ENCODE measurements at places on chromosomes 7 and 10.

- no peak for DNase-seq
These were observed 6.5 kb downstream of the BLVRA start for GRCh38 chr7:43764807-43765491.

DNA sequence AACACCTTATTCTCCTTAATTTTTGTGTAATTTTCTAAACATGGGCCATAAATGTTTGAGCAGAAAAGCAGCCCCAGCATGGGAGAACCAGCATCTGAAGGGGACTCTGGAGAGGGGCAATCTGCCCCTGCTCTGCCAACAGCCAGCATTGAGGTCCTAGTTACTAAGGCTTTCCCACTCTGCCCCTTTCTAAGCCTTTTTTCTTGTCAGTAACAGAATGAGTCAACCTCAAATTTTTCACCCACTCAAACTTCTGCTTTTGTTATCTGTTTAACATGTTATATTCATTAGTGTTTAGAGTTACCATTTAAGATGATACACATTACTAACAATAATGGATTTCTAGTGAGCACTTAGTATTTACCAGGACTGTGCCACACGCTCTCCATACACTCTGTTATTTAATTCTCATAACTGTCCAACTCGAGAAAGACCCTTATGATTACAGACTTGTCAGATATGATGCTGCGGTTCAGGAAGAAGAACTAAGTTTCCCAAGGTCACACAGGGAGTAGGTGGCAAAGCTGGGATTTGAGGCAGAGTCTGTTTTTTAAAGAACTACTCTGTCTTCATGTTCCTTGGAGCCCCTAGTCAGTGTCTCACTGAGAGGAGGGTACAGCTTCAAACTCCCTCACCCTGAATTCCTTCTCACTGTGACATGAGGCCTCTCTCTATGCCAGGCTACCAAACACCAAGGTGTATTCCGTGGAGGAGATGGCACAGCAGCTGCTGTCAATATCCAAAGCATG lies 19.9 kb upstream of the GPAM start:
- no peak for DNase-seq

GRCh38 chr7:139629392-139630082 lies 106.1 kb downstream of the CLEC2L start:
- no peak for DNase-seq

GRCh38 chr7:16758631-16759611 lies 5.4 kb downstream of the TSPAN13 start:
- DNase-seq, result no peak

GRCh38 chr7:44224974-44225565 lies 24.3 kb downstream of the YKT6 start:
- no peak for DNase-seq

- no peak for DNase-seq
These were observed 854 bp downstream of the MTG1 start for GRCh38 chr10:133394801-133395221.

DNA sequence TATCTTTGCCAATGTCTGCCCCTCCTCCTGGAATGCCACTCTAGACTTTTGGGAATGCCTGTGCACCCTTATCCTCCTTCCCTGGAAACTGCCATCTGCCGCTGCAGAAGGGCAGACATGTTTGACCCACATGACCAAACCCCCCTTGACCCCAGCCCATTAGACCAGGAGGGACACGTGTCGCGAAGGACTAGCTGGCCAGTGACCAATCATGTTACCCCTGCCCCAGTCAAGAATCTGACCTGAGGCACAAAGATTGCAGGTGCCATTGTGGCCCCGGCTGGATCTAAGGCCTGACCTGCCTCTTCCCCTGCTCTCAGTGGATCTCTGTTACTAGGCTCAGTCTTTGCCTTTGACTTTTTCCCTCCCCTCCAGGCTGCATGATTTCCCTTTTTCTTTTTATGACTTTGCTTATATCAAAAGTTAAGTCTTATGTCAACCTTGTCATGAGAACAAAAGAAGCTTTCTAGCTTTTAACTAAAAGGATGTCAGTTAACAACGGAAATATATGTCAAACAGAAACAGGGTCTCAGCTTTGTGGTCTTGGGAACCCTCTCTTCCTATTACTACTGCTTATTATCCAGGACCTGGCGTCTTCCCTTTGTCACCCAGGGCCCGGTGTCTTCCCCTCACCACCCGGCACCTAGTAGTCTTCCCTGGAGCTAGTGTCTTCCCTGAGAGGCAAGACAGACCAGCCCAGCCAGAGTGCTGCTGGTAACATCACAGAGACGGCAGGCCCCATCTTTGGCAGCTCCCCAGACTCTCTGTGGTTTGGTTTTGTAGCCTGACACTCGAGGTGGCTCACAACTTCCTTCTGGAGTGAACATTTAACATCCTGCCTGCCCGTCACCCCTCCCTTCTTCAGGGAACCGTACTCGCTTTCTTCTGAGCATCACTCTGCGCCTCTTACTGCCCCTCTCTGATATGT lies 24.4 kb upstream of the PPIF start:
- DNase-seq, result no peak

DNA sequence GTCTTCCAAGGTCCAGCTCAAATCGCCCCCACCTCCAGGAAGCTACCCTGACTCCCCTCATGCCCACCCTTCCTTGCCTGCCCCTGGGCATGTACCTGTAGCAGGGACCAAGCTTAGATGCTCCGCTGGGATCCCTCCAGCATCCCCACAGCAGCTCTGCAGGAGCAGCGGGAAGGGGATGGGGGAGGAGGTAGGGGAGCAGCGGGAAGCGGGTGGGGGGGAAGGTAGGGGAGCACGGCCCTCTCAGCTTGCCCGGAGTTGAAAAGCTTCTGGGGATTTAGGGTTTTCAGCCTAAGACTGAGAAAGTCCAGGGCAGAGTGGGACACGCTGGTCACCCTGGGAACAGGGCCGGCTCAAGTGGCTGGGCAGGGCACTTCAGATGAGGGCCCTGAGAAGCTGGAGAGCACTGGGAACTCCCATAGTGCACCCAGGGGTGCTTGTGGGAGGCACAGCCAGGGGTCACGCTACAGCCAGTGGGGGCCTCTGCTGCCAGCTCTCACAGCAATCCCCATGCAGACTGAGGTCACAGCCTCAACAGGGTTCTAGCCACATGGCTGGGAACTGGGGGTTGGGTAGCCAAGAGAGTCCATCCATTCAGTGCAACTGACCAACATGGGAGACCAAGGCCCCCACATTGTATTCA lies 13.4 kb downstream of the WDR86 start:
- DNase-seq, result no peak

GRCh38 chr10:1084011-1084950 lies 28.1 kb downstream of the WDR37 start:
- DNase-seq, result no peak

- DNase-seq, result no peak
These were observed 305.8 kb upstream of the IGFBP3 start for GRCh38 chr7:46226860-46227259.

GRCh38 chr7:143493751-143494150 lies 16.1 kb downstream of the TAS2R41 start:
- DNase-seq, result no peak

- no peak for DNase-seq
These were observed 80.1 kb downstream of the TEX36 start for GRCh38 chr10:125602825-125603224.

GRCh38 chr7:106367018-106367420 lies 82.2 kb upstream of the NAMPT start:
- DNase-seq, result no peak

- DNase-seq, result no peak
These were observed 20.0 kb upstream of the MKLN1 start for GRCh38 chr7:131307627-131308026.

DNA sequence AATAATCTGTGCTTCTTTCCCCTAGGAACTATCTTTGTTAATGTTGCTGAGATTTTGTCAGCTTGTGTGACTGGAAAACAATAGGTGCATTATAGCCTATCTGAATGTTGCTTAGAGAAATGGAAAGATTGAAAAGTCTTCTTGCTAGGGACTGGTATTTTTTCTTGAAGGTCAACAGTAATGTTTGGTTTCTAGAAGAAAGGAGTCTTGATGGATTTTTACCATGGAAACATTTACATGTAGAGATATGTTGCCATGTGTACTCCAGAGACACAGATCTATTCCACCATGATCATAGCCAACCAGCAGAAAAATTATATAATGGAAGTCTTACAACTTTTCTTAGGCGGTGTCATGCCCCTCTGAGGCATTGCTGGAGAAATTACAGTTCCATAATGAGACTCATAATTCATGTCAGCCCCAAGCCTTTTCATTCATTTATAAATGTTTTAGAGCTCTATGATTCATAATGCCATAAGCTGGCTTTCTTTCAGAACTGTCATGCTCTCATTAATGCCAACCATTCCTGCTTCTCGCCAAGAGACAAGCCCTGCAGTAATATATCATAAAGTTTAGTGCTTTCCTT lies 175.1 kb upstream of the PTPRZ1 start:
- no peak for DNase-seq

GRCh38 chr10:122344741-122345258 lies 29.7 kb upstream of the PLEKHA1 start:
- no peak for DNase-seq

- no peak for DNase-seq
These were observed 40.2 kb downstream of the PDSS1 start for GRCh38 chr10:26737730-26738129.

DNA sequence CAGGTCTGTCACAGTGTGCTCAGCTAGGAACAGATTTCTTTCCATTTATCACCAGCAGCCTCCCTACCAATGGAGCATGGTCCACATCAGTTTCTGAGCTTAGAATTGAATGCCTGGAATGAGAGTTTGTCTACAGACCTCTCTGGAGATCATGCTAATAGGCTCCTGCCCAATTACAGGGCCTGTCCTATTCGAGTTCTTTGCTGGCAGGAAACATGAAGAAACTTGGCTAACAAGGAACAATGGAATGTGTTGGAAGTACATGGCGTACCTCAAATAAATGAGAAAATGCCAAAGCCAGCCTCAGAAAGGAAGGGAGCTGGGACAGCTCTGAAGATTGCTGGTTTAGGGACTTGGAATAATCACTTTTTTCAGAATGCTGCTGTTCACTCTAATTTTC lies 186.0 kb upstream of the AKR1E2 start:
- no peak for DNase-seq

DNA sequence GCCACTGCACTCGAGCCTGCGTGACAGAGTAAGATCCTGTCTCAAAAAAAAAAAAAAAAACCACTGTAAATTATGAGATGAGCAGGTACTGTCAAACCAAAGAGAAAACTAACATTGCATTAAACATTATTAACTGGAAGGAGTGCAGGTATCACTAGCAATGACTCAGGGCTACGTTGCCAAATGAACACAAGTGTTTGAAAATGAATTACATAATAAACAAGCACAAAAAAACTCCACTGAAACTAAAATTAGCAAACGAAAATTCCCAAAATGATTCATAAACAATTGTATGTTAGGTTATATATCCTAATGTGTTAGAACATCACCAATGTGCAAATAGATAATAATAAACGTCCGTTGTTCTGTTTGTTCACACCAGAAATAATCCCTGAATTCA lies 42.8 kb downstream of the NSUN6 start:
- DNase-seq, result no peak

DNA sequence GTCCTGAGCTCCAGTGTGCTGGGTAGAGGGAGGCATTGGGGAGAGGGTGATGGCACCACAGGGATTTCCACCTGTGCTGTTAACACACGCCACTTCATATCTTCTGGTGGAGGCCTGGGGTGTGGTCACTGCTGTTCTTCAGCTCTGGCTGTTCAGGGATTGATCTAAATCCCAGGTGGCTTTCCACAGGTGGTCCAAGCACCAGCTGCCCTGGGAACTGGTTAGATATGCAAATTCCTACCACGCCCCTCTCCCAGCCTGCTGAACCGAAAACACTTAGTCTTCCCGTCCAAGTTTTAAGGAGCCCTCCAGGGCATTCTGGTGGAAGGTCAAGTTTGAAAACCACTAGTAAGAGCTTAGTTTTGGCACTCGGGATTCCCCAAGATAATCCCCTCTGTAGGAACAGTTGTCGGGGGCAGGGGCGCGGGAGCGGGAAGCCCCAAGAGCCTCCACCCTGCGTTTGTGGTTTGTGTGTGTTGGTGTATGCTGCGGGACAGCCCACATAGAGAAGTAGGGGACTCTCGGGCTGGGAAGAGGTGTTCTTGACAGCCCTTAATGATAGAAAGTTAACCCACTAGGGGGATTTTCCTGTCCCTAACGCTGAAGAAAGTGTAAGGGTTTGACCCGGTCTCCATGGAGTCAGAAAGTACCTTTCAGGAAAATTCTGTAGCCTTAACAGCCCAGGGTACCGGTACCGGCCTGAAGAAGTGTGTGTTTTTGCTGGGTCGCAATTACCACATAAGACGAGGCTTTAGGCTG lies 5.1 kb downstream of the DEPP1 start:
- peak; percentile 50 for DNase-seq

GRCh38 chr7:143050931-143051330 lies 1.2 kb upstream of the OR6V1 start:
- DNase-seq, result no peak

- DNase-seq, result no peak
These were observed 380.9 kb downstream of the LRRTM3 start for GRCh38 chr10:67306588-67307205.

GRCh38 chr7:50156706-50157105 lies 63.7 kb upstream of the ZPBP start:
- no peak for DNase-seq

DNA sequence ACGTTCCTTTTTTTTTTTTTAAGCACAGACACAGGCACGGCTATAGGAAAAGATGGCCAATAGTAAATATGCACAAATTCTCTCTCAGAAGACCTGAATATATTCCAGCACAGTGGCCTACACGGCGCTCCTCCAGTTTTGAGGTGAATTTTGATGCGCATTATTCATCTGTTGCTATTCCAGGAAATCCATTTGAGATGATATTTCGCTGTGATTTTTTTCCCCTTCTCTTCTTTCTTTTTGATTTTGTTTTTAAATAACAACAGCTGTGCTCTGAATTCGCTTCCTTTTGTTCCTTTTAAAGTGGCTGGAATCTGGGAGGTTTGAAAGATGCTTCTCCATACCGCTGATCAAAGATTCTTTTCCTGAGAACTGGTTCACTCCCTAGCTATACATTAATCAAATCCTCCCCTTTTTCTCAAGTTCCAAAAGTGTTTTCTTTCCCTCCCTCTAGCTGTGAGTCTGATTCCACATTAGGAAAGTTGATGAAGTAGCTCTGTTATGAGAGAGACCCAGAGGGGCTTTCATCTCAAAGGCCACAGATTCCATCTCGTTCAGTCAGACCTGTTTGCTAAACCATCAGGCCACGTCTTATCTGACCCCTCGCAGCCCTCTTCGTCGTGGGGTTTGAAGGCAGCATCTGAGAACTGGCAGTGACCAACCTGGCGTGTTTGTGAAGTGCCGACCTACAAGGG lies 602.7 kb upstream of the NRP1 start:
- no peak for DNase-seq

DNA sequence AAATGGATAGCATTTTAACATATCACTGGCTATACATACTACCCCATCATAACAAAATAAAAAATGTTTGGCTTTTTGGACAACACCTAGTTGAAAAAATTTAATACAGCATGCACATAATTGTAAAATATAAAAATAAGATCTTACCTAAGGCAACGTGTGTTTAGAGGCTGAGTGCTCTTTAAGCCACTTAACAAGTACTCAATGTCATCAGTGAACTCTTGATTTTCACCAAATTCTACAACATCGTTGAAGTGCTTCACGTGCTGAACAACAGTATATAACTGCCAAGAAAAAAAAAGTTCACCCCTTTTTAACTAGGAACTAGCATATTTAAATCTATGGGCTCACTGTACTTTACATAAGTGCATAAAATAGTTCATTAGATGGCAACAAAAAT lies 49.5 kb downstream of the WAPL start:
- no peak for DNase-seq

GRCh38 chr10:21526860-21527597 lies 1.5 kb upstream of the SKIDA1 start:
- DNase-seq, result peak; percentile 75
